Stimulated activated CD4-positive, alpha-beta T cell treated with anti-CD3 and anti-CD28 coated beads, Interleukin-15, amount 100 ng/mL, for 1 hour (primary cell): ENCODE measurements at places on chromosomes 11 and 22.

GRCh38 chr11:830295-831117, 2.2 kb upstream of the CD151 start:
- DNase-seq, result no peak

GRCh38 chr11:65655570-65656332, 7.0 kb downstream of the RELA start:
- no peak for DNase-seq

DNA sequence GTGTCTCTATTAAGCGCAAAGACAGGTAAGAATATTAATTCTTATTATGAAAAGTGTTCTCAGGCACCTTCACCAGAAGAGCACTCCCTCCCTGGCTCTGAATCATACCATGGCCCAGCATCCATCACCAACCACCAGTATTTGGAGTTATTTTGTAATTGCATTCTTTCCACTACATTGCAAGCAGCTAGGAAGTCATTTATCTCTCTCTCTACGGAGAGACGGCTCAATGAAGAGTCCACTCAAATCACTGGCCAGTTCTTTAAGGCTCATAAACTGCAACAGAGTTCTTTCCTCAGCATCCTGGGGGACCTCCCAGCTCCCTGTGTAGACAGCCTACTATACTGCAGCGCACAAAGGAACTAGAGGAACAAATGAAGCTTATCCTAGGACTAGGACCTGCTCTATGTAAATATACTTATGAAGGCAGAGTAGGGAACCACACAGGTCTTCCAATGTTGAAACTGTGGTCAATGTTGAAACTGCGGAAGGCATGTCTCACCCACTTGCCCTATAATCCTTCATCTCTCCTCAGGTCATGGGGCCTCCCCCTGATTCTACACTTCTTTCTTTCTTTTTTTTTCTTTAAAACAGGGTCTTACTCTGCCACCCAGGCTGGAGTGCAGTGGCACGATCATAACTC, 63.4 kb downstream of the AAMDC start:
- DNase-seq, result no peak

DNA sequence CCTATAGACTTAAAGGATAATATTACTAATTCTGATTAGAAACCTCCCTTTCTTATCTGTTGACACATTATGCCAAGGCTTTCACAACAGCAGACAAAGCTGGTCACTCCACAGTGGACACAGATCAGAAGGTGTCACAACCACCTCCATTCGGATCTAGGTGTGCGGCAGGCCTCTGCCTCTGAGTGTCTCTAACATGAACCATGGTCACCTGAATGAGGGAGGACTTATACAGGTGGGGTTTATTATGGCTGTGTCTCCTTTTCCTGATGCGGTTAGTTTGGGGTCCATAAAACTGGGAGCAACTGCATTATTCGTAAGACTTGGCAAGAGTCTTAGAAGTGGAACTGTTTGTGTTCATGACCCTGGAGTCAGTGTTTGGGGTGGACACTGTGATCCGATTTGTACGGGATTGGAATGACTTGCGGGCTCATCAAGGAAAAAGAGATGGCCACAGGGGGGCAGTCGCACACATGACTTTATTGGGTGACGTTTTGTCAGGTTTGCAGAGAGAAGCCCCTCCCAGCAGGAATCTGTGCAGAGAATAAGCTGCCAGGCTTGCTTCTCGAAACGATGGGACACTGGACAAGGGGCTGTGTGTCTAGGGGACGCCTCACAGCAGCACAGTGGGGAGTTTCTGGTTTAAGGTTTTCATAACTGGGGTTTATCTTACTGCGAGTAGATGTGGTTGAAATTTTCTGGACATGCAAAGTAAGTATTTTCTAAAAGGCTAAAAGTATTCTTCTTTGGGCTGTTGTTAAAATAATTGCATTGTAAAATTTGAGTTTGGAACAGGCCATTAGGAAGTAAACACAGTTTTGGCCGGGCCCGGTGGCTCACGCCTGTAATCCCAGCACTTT, 90.6 kb downstream of the GAB4 start:
- peak; percentile 16 for DNase-seq
